Dermis microvascular lymphatic vessel endothelial cell (primary cell): ENCODE measurements at places on chromosomes 12 and 14. TPM values are rescaled to one million over a fixed set of nuclear protein-coding genes. Genes with fewer than 3 reads are reported as not detected.

- peak; percentile 46 for DNase-seq
Measured at GRCh38 chr12:95212586-95212985, 4.7 kb downstream of the FGD6 start.

- DNase-seq: peak; percentile 53
Measured at GRCh38 chr12:57242691-57243454, 8.1 kb downstream of the STAC3 start.

Gene KRT6C
- not detected in 2 replicates for total RNA-seq

Gene ARHGAP9
- total RNA-seq: 0.13 TPM in 1 of 2 replicates, not detected in the other
